ENCODE measurements at places on chromosomes 7 and 10.
A peak's percentile ranks its signal among the peaks of the same experiment; 100 is the strongest.

DNA sequence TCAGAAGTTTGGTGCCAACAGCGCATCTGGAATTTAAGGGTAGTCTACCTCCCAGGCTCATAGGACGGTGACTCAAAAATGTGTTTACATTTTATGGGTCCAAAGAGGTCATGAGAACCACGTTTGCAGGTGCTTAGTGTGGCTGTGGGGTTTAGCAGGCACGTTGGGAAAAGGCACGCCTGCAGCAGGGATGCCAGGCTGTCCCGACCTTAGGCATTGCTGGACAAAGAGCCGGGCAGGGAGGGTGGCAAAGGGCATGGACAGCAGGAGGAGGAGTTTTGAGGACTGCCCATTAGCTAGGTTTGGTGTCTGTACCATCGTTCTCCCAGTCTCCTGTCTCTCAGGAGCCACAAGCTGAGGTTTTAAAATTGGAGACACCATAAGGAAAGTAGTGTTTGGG, 104.4 kb downstream of the TRRAP start:
- DNase-seq = no peak

DNA sequence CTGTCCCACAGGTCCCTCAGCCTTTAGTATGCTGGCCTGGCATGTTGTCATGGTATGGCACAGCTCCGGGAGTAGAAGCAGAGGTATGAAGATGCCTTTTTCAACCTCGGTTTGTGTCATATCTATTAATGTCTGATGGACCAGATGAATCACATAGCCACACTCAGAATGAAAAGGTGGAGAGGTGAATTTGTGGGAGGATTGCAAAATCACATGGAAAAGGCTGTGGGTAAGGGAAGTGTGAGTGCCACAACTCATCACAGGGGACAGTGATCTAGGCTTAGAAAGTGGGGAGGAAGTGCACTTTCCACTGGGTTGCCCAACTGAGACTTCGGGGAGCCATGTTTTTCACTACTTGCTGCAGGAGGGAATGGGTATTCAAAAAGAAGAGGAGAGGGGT, 190.7 kb downstream of the WDR11 start:
- DNase-seq = no peak

DNA sequence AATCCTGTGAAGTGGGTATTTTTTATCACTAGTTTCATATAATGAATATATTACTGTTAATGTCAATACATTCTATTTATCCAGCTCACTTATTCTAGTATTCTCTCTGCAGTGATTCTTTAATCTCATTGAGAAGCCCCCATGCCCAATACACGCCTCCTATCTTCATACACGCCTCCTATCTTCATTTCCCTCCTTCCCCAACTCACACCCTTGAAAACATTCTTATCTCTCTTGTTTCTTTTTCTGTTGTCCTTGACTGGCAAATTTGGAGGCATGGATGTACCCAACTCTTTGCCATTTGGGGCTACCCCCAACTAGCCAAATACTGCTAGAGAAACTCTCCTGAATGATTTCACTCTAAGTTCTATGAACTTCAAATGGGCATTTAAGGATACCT, 40.5 kb downstream of the ST8SIA6 start:
- no peak for DNase-seq

DNA sequence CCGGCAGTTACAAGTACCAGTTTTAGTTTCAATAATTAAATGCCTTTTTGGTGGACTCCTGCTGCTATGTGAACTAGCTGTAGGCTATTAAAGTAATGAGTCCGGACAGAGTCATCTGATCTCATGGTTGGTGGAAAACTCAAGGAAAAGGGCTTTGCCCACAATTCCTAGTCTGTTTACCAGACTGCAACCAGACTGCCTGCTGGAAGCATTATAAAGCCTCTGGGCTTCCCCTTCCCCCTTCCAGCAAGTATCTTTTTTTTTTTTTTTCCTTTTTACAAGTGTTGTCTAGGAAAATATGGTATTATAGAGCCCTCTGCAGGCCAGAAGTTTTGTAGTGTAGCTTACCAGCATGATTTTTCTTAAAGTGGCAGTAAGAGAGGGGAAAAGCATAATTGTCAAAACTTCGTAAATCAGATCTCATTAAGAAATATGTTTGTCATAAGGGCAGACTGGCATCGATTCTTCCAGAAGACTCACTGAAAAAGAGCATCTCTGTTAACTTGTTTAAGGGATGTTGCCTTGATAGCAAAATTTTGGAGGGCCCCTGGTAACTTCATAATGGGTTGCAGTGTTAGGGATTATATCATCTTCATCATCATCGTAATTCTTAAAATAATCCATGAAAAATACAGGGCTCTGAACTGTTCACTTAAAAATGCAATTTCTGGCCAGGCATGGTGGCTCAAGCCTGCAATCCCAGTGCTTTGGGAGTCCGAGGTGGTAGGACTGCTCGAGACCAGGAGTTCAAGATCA, 181.3 kb downstream of the TAX1BP1 start:
- peak; percentile 6 for DNase-seq

- peak; percentile 2 for DNase-seq
Measured at GRCh38 chr7:55387062-55387965, 22.2 kb downstream of the LANCL2 start.

- DNase-seq = no peak
Measured at GRCh38 chr7:15688279-15688626, 1.8 kb upstream of the MEOX2 start.

- DNase-seq = no peak
Measured at GRCh38 chr10:46298477-46299285, 11.9 kb downstream of the ANTXRL start.

GRCh38 chr7:137366995-137367394, 23.5 kb upstream of the PTN start:
- DNase-seq = no peak

- DNase-seq = no peak
Measured at GRCh38 chr7:43439631-43440401, 143.1 kb upstream of the STK17A start.

- no peak for DNase-seq
Measured at GRCh38 chr10:79159785-79160184, 91.0 kb downstream of the ZMIZ1 start.

GRCh38 chr7:131057794-131058070, 269.9 kb upstream of the MKLN1 start:
- DNase-seq = no peak

DNA sequence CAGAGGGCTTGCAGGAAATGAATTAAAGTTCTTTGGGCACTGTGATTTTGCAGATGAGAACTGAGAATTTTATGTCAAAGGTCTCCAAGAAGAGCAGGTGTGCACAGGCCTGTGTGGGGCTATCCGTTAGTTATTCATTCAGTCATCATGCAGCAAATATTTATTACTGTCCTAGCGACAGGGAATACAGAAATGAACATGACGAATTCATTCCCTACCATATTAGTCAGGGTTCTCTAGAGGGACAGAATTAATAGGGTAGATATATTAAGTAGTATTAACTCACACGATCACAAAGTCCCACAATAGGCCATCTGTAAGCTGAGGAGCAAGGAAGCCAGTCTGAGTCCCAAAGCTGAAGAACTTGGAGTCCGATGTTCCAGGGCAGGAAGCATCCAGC, 2.9 kb upstream of the MMP21 start:
- no peak for DNase-seq

GRCh38 chr7:36297364-36298009, 92.2 kb upstream of the ANLN start:
- no peak for DNase-seq

GRCh38 chr7:150507947-150508602, 6.6 kb upstream of the GIMAP7 start:
- DNase-seq = no peak

DNA sequence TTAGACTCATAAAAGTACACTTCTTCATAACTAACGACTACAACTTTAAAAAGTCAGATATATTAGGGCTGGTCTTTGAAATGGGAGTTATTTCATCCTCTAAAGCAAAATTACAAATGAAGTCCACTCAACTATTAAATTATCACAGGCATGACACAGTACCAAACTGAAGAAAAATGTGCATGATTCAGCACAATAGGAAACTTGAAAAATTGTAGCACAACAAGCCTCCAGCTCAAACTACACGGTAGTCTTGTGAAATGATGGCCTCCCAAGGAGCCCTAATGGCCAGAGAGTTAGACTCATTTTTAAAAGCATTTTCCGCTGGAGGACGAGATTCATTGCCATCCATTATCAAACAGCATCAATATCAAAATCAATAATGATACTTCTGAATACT, 76.4 kb downstream of the MAGI2 start:
- DNase-seq = no peak

GRCh38 chr10:101671453-101671852, 23.5 kb downstream of the FBXW4 start:
- no peak for DNase-seq

DNA sequence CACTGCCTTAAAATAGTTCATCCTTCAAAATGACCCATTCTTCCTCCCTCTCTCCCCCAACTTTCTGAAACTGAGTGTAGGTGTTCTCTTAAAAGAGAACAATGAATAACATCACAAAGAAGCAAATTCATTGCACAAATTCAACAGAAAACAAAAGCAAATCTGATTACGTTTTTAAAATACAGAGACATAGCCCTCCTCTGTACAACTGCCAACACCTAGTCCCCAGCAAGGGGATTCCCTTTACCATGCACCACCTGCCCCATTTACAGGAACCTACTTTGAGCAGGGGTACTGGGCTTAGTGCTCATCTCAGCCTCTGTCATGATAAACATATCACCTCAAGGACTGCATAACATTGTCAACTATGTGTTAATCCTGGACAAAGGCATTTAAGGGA, 302.8 kb upstream of the AOAH start:
- DNase-seq = no peak

- DNase-seq = no peak
Measured at GRCh38 chr7:141663081-141663849, 38.7 kb downstream of the DENND11 start.

DNA sequence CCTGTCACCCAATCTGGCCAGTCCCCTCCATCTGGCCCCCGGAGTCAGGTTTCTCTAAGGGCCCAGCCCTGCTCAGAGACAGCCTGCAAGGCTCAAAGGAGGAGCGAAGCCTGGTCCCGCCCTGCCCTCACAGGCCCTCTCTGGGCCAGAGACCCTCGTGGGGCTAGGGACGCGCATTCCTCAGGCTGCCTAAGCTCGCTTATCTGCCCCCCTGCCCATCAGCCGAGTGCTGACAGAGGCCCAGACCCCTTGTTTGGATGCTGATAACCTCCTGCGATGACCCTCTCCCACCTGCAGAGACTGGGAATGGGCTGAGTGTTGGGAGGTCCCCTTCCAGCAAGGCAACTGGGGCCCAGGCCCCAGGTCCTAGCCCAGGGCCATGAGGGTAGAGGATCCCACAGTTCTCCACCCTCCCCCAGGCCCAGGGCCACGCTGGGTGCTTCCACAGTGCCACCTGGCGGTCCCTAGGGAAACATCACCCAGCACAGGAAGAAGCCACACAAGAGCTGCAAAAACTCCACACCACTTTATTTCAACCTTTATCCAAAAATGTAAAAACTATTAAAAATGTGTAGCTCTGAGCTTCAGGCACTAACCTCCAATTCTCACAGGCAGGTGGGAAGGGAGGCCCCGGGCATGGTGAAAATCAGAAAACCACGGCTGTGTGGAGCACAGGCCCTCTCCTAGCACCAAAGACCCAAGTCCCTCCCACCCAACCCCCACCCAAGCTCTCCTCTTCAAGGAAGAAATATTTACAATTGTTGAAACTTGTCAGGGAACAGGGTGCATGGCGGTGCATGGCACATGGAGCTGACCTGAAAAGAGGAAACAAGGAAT, 2.2 kb downstream of the NPM3 start:
- DNase-seq = no peak

DNA sequence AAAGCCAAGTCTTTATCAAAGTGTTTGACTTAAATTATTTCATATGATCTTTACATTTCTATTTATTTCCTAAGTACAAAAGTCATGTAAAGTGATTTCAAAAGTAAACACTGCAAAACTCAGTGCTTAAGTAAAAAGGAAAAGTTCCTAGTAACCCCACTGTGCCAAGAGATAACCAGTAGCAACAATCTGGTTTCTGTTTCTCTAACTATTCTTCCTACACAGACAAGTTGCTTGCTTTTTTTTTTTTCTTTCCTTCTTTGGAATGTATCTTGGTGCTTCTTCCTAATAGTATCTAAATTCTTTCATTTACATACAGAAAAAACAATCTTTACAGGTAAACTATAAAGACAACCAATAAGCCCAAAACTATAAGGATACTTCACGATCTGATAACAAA, 3.1 kb downstream of the JCAD start:
- DNase-seq = no peak

DNA sequence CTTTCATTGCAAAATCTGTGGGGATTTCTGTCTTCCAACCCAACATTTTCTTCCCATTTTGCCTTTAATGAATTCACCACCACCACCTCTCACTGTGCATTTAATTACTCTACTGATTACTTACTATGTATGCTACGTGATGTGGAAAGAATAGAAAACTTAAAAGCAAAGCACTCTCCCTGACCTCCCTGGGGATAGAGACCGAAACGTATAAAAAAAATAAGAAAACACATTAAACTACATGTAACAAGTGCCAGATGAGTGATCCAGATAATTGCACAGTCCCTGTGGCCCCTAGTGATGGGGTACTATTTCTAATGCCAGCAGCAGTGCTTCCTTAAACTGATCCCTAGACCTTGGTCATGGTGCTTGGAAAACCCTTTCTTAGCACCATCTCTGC, 478.4 kb downstream of the NRG3 start:
- DNase-seq = no peak

- DNase-seq = no peak
Measured at GRCh38 chr7:106597014-106597413, 63.9 kb downstream of the CCDC71L start.

DNA sequence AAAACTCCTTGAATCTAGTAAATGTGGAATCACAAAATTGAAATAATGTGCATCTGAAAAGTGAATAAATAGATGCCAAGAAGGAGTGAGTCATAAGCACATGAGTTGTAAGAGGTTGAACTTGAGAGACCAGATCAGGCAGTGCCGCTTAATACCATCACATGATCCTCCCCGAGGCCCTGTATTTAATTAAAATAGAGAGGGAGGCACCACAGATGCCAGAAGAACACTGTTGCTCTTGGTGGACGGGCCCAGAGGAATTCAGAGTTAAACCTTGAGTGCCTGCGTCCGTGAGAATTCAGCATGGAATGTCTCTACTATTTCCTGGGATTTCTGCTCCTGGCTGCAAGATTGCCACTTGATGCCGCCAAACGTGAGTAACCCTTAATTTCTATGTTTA, at the start of gene GPNMB:
TSS of gene GPNMB (plus strand) at position 221 of the 400 bp plus-strand sequence. CDS start at position 304, 83 bp downstream.
- no peak for DNase-seq

GRCh38 chr10:12255048-12255447, 59.1 kb downstream of the CDC123 start:
- DNase-seq = no peak
